ENCODE measurements at places on chromosomes 6 and 20.
A peak's percentile ranks its signal among the peaks of the same experiment; 100 is the strongest.

GRCh38 chr6:111874025-111874415, 768 bp upstream of the FYN start:
- DNase-seq: no peak

DNA sequence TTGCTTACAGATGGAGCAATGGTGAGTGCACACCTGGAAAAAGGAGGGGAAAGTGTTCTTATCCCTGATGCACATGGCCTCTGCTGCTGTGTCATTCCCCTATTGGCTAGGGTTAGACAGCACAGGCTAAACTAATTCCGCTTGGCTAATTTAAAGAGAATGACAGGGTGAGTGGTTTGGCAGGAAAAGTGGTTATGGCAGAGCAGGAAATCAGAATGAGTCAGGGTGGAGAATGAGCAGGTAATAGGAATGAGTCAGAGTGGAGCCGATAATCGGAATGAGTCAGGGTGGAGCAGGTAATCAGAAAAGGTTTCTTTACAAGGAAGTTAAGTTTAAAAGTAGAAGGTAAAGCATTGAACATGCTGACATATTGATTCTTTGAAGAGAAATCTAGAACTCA, 355.5 kb upstream of the HTR1E start:
- no peak for DNase-seq

GRCh38 chr6:45576648-45577624, 199.2 kb upstream of the SUPT3H start:
- DNase-seq: peak; percentile 79

DNA sequence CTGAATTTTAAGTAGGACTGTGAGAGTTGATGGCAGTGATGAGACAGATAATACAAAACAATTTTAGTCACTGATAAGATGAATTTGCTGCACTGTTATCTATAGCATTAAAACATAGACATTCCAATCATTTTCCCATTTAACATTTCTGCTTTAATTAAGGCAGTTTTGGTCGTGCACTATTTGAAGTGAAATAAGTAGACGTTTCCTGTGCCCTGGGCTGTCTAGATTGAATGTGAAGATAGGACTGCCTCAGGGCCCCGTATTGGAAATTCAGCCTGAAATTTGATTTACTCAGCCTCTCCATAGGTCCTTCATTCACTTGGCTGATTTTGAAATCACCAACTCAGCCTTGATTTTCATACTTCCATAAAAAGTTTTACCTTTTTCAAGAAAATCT, 48.3 kb downstream of the ARID1B start:
- no peak for DNase-seq

- no peak for DNase-seq
These were observed 16.5 kb upstream of the PCSK2 start for GRCh38 chr20:17210387-17210786.

DNA sequence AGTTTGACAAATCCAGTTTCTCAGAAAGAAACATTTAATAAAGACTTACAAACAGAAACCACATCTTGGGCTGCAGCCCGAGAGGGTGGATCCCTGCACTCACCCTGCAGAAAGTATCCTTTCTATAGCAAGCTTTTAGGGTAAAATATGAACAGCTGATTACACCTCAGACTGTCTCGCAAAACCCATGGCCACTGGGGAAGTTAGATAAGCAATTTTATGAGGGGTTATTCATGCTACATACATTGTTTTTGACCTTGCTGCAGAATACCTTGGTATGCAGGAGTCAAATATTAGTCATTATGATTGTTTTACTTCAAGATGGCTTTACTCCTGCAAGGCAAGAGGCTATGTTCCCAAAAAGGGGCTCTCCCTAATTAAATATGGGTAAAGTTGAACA, 126.9 kb downstream of the OR2B2 start:
- no peak for DNase-seq

GRCh38 chr20:9353916-9354276, 160.5 kb upstream of the LAMP5 start:
- DNase-seq: no peak

- DNase-seq: no peak
These were observed 23.1 kb downstream of the AAR2 start for GRCh38 chr20:36259177-36260061.

GRCh38 chr20:56995635-56996075, 270.8 kb downstream of the BMP7 start:
- no peak for DNase-seq

DNA sequence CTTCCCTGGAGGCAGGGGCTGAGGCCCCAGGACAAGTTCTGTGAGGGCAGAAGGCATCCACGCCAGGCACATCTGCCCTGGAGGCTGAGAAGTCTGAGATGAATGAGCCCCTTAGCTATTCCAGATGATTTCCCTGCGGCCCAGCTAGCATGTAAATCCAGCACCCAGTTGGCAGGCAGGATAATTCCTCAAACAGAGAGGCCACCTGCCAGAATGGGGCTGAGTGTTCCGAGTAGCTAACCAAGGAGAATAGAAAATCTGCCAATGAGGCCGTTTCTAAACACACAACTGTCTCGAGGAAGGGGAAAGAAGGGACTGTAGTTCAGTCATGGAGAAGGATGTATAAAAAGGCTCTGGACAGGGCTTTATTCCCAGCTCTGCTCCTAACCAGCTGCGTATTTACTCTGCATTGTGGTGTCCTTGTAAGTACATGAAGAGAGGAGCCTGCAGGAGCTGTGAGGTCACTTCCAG, 211.4 kb upstream of the CDYL start:
- no peak for DNase-seq

DNA sequence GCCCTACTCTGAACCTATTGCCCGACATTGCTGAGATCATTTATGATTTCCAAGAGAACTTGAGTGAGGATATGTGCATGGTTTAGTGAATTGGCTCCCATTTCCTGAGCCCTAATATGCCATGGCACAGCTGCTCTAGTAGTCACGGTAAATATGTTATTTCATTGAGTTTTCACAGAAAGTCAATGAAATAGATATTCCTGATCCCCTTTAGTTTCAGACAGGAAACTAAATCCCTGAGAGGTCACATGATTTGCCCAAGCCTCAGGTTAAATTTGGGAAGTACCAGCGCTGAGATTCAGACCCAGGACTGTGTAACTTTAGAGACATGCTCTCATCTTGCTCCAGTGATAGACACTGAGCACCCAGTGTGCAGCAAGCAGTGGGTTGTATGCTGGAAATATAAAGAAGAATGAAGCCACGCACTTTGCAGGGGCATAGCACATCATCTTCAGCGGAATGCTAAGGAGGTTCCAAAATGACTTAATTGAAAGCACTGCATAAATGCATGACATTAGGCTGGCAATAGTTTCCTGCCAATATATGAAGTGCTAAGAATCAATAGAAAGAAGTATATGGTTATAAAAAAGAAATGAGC, 70.6 kb downstream of the FARS2 start:
- no peak for DNase-seq

DNA sequence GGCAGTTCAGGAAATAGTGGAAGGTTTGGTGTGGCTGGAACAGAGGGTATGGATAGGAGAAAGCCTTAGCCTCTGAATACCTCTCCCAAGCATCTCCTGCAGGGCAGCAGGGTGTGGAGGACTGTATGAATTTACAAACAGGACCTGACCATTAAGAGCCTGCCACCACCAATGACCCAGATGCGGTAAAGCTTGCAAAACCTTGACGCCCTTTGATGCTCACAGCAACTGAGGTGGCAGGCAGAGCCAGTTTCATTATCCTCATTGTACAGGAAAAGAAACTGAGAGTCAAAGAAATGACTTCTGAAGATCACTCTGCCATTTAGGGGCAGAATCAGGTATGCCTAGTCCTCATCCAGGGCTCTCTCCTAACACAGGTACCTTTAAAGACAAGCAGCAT, 2.4 kb downstream of the HM13 start:
- DNase-seq: no peak

Measured in Right ventricle myocardium superior (tissue), 1 donor.